ENCODE measurements at places on chromosomes 4 and X.

DNA sequence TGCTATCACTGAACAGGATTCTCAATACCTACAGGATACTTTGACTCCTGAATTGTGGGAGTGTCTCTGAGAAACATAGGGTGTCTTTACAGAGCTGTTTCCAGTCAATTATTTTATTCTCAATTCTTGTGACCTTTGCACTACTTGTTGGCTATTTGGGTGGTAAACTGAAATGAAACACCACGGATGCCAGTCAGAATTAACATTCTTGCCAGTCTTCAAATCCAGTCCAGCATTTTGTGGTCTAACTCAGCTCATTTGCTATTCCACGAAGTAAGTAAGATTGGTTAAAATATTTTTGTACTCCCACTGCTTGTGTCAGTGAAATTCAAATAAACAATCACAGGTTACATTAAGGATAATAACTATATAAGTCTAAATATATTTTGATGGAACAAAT lies 197.9 kb downstream of the ANKRD50 start:
- no peak for DNase-seq

- no peak for DNase-seq
Observed at GRCh38 chr4:107071108-107071507, 35.0 kb upstream of the DKK2 start.

GRCh38 chr4:84573385-84574068 lies 9.4 kb upstream of the CDS1 start:
- DNase-seq = no peak

DNA sequence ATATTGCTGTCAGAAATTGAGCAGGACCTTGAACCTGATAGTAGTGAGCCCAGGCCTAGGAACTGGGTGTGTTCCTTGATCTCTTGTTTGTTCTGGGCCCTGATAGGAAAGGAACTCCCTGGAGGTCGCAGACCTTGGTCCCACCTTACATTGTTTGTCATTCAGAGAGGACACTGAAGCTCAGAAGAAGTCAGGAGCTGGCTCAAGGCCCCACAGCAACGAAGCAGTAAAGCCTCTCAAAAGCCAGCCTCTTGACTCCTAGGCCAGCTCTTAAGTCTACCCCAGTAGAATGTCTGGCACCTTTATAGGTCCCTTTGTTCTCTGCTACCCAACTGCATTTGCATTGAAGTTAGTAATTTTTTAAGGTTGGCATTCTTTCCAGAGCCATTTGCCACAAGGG lies 46.8 kb downstream of the MAMLD1 start:
- DNase-seq = no peak

- no peak for DNase-seq
Observed at GRCh38 chrX:120752431-120753082, 122.7 kb upstream of the C1GALT1C1 start.

DNA sequence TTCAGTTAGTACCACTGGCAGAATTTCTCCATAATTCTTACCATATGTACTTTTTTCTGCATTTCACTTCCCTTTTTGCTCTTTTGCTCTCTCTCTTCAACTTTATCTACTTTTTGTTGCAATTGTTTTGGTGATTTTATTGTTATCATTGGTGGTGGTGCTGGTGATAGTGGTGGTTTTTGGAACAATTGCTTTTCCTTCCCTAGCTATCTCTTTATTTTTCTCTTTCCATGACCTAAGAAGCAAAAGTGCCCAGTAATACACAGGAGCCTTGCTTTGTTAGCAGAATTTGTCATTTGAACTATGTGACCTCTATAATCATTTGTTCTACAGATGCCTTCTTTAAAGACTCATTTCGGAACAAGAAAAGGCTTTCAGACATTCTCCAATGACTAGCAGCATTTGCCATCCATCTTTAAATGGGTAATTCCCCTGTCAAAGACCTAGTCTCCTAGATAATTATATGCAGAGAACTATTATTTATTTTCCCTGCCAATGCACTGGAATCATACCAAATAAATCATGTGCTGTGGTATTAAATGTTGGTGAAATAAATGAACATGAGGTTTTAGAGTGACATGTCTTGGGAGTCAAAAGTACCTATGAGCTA lies 154.5 kb downstream of the GASK1B start:
- no peak for DNase-seq

GRCh38 chr4:143668930-143669552 lies 31.4 kb downstream of the FREM3 start:
- DNase-seq = no peak

DNA sequence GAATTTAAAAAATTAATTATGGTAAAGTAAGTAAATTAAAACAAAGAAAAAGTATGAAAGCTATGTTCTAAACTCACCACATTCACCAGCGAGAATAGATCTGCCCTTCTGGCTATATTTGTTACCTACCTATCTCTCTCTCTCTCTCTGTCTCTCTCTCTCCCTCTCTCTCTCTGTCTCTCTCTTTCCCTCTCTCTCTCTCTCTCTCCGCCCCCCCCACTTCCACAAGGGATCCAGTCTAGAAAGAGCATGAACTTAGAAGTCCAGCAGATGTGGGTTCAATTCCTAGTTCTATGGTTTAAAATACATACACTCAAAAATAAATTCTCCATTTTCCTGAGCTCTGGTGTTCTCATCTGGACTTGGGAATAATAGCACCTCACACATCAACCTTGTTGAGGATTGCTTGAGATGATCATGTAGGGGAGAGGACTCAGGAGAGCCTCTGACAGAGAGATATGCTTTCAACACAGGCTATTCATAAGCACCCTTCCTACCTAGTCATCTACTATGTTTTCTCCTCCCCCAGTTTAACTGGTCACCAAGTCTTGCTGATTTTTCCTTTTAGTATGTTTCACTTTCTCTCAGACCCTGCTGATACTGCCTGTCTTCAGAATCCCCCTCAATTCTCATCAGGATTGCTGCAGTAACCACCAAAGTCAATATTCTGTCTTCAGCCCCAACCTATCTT lies 64.7 kb downstream of the SLC7A11 start:
- DNase-seq = no peak
